ENCODE measurements at places on chromosomes 13 and 19. TPM values are rescaled to one million over a fixed set of nuclear protein-coding genes. Genes with fewer than 3 reads are reported as not detected.

KLK2 gene
- not detected for total RNA-seq

CALR3 gene
- total RNA-seq: not detected

ZNF610 gene
- total RNA-seq: 6.6 TPM

ZNF627 gene
- 33.2 TPM for total RNA-seq

CYP2F1 gene
- total RNA-seq: not detected

HIF3A gene
- 194 TPM for total RNA-seq

UBE2L5 gene
- not detected for total RNA-seq

ZNF540 gene
- 1.9 TPM for total RNA-seq

ZNF136 gene
- total RNA-seq: 17.4 TPM

SOX1 gene
- total RNA-seq: not detected

SYT5 gene
- total RNA-seq: not detected
